ENCODE measurements at places on chromosomes 13 and 19. TPM values are rescaled to one million over a fixed set of nuclear protein-coding genes. Genes with fewer than 3 reads are reported as not detected.

GRCh38 chr13:107242138-107242537 is 674.2 kb upstream of the ARGLU1 start:
- no peak for DNase-seq

Gene CTXN1
- 0.31 TPM for total RNA-seq

Gene SRRM5
- total RNA-seq: not detected

DNA sequence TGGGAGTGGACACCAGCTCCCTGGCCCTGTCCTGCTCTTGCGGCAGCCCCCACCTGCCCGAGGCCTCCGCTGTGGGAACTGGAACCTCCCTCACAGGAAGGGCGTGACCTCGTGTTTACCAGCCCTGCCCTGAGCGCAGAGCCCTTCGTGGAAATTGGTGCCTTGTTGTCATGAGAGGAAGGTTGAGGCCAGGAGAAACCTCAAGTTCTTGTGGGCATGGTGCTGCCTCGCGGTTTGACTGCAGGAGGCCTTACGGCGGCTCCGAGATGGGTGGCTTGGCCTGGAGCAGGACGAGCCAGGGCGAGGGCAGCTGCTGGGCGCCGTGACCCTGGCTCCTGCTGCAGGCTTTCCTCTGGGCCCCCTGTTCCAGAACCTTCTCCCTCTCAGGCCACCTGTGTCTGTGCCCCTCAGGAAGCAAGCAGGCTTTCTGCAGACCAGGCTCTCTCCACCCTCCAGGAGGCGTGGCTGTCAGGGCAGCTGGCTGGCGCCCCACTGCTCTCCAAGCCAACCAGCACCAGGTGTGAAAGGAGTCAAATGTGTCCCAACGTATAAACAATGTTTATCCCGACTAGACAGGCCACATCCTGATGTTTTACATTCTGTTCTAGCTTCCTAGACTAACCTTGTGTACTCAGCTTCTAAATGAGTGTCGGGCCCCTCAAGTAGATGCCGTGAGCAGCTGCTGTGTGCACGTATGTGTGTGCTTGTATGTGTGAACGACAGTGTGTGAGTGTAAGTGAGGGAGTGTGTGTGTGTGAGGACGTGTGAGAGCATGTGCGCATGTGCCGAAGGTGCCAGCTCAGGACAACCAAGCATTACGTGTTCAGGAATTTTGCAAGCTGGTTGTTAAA is 10.4 kb upstream of the RASA3 start:
- peak; percentile 83 for DNase-seq

DNA sequence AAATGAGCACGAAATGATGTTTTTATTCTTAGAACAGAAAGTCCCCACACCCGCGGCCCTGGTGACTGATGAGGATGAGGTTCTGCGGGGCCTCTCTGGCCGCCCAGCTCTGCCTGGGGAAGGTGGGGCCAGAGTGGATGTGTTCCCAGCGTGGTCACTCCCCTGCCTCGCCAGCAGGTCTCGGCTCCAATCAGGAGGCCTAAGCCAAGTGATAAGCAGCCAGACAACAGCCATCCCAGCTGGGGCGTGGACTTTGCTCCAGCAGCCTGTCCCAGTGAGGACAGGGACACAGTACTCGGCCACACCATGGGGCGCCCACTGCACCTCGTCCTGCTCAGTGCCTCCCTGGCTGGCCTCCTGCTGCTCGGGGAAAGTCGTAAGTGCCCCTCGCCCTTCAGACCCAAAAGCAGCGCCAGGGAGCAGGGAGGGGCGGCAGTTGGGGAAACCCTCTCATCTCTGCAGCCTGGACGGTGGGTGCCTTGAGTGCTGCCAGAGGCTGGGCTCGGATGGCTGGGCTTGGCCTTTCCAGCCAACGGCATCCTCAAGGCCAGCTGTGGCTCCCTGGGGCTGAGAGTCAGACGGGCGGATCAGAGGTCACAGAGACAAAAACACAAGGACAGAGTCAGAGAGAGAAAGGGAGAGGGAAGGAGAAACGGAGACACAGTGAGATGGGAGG is at the start of gene F10:
Gene F10 (plus strand): TSS at position 250 of the 676 bp plus-strand sequence. CDS start 57 bp downstream, at position 307.
- peak; percentile 76 for DNase-seq
